ENCODE measurements at places on chromosomes 6 and 20.

- DNase-seq = no peak
Measured at GRCh38 chr6:99416892-99417767, 8.0 kb downstream of the PNISR start.

- DNase-seq = peak; percentile 63
Measured at GRCh38 chr6:18023891-18024290, 36.5 kb upstream of the KIF13A start.

DNA sequence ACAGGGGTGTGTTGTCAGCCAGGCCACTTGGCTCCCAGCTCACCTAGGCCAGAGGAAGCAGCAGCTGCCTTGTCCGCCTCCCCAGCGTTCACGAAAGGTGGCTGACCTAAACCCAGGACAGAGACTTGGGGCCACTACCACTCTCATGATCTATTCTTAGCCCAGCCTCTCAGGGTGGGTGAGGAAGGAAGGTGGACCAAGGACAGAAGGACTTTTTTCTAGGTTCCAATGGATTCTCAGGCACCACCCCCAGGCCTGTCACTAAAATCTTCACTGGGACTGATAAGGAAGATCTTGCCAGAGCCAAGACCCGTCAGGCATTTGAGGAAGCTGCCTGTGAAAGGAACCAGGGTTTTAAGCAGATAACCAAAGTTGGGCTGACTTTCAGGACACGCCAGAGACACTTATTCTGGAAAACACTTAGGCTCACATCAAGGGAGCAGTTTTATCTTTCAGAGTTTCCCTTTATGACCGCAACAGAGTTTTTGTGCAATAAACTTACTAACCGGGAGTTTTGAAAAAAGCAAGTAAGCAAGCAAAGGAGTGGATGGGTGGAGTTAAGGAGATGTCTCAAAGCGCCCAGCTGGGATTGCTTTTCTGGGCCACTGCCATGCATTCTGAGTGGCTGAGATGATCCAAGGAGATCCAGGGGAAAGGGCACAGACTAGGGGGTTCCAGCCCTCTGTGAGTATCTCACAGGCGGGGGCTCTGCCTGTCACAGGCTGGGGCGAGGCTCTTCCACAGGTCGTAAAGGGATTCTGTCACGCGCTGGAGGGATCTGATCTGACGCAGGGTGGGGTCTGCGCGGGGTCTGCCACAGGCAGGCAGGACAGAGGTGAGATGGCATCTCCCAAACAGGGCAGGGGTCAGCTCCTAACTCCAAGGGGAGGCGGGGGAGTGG, 989 bp downstream of the FITM2 start:
- DNase-seq = no peak

DNA sequence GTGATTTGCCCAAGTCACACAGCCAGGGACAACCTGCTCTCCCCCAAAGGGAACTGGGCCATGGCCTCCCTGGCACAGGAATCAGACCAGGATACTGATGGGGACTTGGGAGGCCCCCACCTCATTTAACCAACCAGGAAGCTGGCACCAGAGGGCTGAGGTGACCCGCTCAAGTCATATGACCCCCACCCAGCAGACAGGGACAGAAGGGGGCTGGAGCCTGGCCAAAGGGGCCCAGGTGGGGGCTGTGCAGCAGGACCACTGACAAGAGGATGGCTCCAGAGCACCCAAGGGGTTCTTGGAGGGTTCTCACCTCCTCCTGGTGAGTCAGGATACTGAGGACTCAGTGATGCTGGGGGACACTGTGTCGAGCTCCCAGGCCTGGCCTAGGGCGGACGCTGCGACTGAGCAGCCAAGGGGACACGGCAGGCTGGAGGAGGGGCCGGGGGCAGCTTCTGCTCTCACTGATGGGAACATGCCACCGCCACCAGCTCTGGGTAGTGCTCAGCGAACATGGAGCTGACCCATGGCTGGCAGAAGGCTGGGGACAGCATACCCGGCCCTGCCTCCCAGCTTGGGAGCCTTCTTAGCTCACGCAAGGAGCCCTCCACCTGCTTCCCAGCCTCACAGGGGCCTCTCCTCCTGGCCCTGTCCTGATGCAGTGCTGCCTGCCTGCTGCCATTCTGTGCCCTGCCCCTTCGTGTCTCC, 1.2 kb downstream of the CST7 start:
- no peak for DNase-seq

- DNase-seq = peak; percentile 25
Measured at GRCh38 chr6:7542065-7542873, 798 bp downstream of the DSP start.

- peak; percentile 46 for DNase-seq
Measured at GRCh38 chr20:41135888-41136679, 1.3 kb upstream of the PLCG1 start.

DNA sequence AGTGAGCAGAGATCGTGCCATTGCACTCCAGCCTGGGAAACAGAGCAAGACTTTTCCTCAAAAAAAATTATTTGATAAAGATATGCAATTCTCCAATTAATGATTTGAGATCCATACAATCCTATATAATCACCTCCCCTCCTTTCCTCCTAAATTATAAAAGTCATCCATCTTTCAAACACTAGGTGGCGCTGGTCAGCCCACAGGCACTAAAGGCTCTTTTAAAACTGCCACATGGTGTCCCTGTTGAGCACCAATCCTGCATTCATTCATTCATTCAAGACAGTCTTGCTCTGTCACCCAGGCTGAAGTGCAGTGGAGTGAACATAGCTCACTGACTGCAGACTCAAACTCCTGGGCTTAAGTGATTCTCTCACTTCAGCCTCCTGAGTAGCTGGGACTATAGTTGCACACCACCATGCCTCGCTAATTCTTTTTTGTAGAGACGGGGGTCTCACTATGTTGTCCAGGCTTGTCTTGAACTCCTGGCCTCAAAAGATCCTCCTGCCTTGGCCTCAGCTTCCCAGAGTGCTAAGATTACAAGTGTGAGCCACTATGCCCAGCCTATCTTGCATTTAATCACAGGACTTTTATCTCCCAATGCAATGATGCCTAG, 58.7 kb upstream of the SLC2A12 start:
- DNase-seq = peak; percentile 23

DNA sequence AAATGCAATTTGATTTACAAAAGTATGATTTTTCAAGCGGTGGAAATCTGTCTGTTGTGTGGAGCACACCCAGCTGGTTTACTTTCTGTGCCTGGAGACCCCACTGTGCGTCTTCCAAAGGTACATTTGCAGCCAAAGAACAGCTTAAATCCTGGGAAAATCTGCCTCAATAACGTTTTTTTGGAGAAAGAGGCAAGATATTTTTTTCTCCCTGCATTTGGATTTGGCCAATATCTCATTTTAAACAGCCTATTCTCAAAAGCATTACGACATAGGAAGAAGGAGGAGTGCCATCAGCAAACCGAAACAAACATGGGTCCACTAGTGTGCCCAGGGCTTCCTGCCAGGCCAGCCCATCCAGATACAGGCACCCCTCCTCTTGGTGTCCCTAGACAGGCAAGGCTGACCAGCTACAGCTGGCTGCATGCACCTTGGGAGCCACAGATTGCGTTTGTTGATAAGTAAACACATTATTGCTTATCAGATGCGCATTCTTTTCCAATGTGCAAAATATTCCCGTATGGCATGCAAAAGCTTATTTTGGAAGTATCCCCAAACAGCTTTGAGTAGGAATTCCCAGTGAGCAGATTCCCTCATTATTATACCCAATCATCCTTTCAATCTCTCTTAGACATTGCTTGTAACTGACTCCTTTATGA, 184.5 kb upstream of the MARCKS start:
- DNase-seq = no peak

DNA sequence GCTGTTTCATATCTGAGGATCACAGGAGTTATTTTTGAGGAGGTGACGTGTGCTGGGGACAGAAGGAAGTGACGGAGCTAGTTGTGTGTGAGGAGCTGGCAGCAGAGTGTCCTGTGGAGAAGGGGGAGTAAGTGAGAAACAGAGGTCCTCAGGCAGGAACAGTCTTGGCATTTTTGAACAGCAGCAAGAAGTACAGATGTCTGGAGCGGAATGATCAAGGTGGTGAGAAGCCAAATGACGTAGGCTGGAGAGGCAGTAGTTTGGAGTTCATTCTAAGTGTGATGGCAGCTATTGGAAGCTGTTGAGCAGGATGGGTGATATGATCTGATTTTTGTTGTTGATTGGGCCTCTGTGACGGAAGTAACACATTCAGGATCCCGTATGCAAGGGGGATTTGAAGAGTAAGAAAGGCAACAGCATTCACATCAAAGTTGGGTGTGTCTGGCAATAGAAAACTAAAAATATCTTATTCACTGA, 52.3 kb downstream of the SOBP start:
- no peak for DNase-seq

DNA sequence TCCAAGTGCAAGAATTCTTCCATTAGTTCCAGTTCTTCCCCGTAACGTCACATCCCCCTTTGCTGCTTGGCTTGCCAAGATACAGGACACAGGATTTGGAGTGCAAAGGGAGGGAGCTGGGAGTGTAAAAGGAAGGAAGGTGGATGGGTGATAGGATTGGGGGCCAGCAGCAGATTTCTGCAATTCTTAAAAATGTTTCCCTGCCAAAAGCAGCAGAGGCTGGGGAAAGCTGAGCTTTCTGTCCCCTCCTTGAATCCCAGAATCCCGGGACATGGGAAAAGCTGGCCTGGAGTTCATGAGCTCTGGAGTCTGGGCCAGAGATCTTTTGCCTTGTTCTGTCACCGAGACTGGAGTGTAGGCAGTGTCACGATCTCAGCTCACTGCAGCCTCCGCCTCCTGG, 60.0 kb upstream of the EPB41L1 start:
- DNase-seq = no peak

- DNase-seq = peak; percentile 14
Measured at GRCh38 chr6:99219788-99220187, 129.7 kb downstream of the FAXC start.

DNA sequence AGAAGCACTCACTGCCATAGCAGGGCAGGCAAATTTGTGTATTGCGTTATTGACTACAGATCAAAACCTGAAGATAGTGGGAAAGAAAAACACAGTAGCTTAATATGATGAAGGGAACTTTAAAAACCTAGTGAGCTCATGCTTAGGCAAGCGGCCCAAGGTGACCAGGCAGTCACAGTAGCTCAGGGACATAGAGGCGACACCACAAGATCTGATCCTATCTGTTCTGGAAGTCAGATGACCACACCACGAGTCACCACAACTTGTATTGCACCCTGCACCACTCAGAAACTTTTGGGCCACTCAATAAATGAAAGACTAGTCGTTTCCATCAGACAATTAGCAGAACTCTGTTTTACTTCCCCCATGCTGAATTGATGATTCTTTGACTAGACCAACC, 4.9 kb downstream of the CLIC5 start:
- no peak for DNase-seq

GRCh38 chr6:41153451-41153850, 696 bp downstream of the TREML1 start:
- no peak for DNase-seq

GRCh38 chr6:51112731-51113130, 294.1 kb downstream of the TFAP2B start:
- no peak for DNase-seq

GRCh38 chr6:105300090-105300489, 102.8 kb downstream of the PREP start:
- no peak for DNase-seq

- no peak for DNase-seq
Measured at GRCh38 chr6:56093776-56094175, 153.6 kb downstream of the COL21A1 start.

GRCh38 chr20:35739294-35740163, 2.5 kb downstream of the RBM39 start:
- DNase-seq = no peak

- no peak for DNase-seq
Measured at GRCh38 chr6:75656479-75656878, 54.8 kb downstream of the SENP6 start.

- DNase-seq = no peak
Measured at GRCh38 chr20:61948586-61949362, 116.9 kb downstream of the TAF4 start.

DNA sequence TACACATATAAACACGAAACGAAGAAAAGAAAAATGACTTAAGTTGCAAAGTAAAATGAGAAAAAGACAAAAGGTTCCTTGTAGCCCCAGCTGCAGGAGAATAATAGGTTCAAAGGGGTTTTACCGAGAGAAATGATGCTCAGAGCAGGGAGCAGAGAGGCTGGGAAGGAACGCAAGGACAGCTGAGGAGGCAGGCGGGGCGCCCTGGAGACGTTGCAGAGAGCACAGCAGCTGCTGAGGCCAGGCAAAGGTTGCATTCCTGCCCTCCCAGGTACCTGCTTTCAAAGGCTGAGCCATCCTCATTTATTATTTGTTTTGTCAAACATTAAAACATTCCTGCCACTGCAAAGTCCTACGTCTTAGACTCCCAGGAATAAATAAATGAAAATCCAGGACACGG, 16.2 kb upstream of the VAPB start:
- DNase-seq = peak; percentile 18

DNA sequence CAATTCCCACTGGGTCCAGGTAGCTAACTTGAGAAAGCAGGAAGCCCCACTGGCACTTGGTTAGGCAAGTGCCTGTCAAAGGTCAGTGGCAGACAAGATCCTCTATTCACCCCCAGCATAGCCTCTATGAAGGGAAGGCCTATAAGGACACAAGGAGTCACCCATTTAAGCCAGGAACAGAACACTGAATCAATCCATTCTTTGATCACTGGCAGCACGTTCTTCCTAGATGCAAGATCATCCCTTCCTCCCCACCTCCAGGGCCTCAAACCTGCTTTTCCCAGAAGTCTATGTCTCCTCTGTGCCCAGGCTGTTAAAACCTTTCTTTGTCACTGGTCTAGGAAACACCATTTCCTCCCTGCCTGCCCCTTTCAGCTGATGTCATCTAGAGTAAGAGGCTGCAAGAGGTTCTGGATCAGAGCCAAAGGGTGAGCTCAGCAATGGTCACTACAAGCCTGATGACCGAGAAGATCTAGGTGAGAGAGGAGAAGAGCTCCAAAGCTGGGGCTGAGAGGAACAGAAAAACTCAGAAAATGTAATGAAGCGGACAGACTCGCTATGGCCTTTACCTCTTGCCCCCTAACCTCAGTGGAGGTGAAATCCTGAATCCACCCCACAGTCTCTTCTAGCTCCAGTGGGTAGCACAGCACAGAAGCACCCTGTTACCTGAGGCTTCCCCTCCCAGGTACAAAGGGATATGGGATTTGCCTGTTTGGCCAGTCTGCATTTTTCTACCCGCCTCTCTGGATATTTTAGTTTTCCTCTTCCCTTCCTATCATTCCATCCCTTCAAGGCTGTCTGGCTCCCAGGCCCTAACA, 1.8 kb downstream of the GTPBP2 start:
- no peak for DNase-seq

DNA sequence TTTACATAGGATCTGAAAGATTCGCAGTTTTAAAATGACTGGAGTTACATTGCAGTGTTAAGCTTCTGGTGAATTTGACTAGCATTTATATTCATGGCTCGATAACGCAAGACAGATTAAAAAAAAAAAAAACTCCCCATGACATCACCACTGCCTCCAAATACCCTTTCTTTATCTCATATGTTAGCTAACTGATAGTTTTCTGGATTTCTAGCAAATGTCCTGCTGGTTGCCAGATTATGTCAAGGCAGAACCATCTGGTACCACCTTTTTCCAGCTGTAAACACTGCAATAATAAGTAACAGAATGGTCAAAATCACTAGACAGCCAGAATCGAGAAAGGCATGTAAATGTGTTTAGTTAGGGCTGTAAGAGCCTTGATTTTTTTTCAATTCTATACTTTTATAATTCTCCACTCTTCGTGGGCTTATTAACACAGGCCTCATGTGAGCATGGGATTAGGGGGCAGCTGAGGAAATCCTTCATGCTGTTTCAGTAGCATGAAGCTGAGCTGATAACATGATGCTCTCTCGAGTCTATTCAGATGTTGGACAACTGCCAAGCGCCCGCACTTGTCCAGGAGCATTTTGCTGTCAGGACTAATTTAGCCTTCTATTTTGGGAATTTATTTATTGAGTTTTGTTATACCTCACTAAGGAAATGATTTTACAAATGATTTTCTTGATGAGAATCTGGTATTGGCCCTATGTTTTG, 166.0 kb upstream of the SCGN start:
- no peak for DNase-seq

GRCh38 chr6:18835976-18836375, 448.8 kb downstream of the RNF144B start:
- DNase-seq = no peak

Data from NCI-H526 (cell line).